ENCODE measurements at places on chromosomes 4 and X. TPM values are rescaled to one million over a fixed set of nuclear protein-coding genes. Genes with fewer than 3 reads are reported as not detected.

The DMRTC1 gene
- not detected for total RNA-seq

The GC gene
- total RNA-seq = not detected

The TMPRSS11A gene
- not detected for total RNA-seq

The REELD1 gene
- not detected for total RNA-seq

The SPACA5 gene
- not detected for total RNA-seq

All from hair follicular keratinocyte (primary cell).